ENCODE measurements at places on chromosomes 5 and 9.

- DNase-seq = no peak
Measured at GRCh38 chr9:136728548-136729123, 14.1 kb downstream of the LCN10 start.

- no peak for DNase-seq
Measured at GRCh38 chr5:143214458-143214857, 189.0 kb downstream of the NR3C1 start.

- no peak for DNase-seq
Measured at GRCh38 chr9:37290366-37290939, 132.0 kb upstream of the GRHPR start.

DNA sequence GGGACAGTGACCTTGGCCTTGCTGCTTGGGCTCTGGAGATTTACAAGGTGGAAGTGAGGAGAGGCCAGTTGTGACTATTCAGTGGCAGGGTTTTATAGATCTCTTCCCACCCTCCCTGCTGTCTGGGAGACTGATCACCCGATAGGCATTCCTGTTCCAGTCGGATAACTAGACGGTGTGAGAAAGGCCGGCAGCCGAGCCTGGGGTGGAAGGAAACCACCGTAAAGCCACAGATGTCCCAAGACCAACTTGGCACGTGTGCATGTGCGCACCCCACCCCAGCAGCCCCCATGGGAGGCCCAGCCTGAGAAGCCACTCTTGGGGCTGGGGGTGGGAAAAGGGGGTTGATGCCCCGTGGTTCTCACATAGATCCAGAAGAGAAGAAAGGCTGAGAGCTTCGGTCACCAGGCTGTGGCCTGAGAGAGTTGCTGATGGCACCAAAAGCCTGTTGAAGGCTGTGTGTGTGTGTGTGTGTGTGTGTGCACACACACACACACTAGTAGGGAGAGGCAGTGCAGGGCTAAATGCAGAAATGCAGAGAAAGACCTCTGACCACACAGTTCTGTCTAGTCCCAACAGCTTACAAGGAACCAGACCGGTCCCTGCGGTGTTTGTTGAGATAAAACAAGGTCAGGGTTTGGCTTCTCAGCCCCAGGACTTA lies 225.8 kb downstream of the FANCC start:
- DNase-seq = no peak

GRCh38 chr5:83846624-83847350 lies 126.1 kb upstream of the HAPLN1 start:
- DNase-seq = no peak

GRCh38 chr5:161311965-161312364 lies 234.6 kb downstream of the GABRB2 start:
- no peak for DNase-seq

DNA sequence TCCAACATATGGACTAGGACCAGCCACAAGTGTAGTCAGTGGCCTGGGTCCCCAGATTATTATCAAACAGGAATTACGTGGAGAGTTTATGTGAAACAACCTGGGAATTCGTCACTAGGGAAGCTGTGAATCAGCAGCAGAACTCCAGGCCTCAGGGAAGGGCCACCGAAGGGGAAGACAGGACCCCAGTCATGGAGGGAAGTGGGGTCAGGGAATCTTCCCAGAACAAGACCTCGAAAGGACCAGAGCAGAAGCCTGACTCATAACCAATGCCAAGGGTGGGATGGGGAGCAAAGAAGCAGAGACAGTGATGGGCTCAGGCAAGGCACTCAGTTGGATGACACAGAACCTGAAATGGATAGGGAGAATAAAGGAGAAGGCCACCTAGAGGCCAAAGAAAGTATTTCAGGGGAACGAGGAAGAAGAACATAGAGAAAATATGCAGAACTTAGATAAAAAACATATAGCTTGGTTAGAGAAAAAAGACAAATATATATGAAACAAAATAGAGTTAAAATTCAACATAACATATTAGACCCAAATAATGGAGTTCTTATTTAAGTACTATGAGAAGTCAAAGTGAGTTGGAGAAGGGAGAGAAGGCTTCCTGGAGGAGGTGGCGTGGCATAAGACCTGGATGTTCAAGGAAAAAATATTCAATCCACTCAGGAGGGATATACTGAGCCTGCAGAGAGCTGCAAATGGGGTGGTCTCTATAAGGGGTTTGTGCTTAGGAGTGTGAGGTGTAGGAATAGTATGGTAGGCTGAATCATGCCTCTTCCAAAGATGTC lies 66.7 kb upstream of the CAST start:
- no peak for DNase-seq

- DNase-seq = no peak
Measured at GRCh38 chr9:92752812-92753404, 11.7 kb downstream of the BICD2 start.

DNA sequence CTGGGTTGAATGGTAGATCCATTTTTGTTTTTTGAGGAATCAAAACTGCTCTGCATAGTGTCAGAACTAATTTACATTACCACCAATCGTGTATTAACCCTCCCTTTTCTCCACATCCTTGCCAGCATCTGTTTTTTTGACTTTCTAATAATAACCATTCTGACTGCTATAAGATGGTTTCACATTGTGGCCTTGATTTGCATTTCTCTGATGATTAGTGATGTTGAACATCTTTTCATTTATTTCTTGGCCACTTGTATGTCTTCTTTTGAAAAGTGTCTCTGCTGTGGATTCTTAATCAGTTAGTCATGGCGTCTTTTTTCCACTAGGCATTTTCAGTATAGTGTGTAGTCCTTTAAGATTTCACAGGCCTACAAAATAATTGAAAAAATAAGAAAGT lies 2144.3 kb upstream of the C9orf72 start:
- no peak for DNase-seq

- DNase-seq = no peak
Measured at GRCh38 chr9:21764846-21765245, 37.6 kb upstream of the MTAP start.

Measured in activated T-cell treated with anti-CD3 and anti-CD28 coated beads, Interleukin-2, amount 50 U/mL, for 1 hour (primary cell).